ENCODE measurements at places on chromosomes 3 and 15.

DNA sequence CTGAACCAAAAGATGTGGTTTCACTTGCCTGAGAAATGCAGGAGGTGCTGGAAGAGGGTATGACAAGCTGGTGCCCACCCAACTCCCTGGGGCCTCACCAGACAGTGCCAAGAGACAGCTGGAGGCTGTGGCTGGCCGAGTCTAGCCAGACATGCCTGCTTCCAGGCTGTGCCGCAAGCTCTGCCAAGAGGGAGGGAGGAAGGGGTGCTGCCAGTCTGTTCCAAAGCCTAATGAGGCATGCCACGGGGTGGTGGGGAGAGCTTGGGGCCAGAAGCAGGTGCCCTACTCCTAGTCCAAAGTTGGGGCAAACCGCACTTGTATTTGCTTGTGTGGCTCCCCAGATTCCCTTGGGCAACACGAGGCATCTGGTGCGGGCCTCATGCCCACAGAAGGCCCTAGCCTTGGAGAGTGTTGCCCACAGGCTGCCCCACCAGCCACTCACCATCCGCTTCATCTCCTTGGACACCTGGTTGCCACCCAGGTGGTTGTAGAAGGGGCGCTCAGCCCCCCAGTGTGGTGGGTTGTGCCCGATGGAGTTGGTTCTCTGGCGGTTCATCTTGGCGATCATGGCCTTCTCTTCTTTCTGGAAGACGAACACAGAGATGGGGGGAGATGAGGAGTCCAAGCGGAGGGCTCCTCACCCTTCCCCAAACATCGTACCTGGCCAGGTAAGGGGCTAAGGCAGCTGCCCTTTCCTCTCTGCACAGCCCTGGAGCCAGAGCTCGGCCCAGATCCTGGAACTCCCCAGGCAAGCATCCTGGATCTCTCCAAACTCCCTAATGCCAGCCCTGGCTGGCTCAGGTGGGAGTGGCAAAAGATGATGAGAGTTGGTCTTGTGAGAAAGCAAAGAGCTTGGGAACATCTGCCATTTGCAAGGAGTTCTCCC, 123.4 kb downstream of the SEC22A start:
- DNase-seq = no peak

DNA sequence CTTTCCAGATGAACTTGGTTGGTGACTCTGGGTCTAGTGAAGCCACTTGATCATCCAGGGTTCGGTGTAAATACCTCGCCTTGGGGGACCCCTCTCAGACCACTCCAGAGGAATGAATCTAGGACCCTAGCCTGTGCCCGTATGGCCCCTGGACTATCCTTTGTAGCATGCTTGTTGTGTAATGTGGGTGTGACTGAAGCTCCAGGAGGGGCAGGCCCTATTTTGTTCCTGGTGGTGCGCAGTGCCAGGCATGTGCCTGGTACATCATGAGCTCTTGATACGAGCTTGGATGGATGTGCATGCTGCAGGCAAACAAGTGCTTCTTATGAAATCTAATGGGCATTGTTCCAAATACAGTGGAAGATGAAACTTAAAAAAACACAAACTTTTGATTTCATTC, 82.8 kb downstream of the EBLN2 start:
- no peak for DNase-seq

- DNase-seq = no peak
Measured at GRCh38 chr3:107993771-107994170, 97.1 kb downstream of the CD47 start.

- DNase-seq = no peak
Measured at GRCh38 chr15:45287390-45287956, 35.4 kb downstream of the SLC28A2 start.

DNA sequence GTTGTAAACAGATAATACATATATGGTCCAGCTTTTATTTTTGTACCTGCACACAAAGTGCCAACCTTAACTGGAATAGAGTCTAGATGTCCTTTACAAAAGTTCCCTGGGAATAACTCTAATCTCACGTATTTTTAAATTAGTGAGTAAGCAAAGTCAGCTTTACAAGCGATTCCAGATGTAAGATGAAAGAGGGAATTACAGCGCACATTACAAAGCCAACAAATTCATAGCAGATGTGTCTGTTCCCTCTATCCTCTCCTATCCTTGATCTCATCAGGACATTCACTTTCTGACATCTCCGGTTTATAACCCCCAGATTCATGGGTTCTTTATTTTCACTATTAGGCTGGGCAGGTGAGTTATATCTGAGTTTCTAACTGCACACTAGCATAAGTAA, 406.8 kb upstream of the ZNF385D start:
- no peak for DNase-seq

GRCh38 chr3:72797773-72798543, 50.3 kb downstream of the SHQ1 start:
- DNase-seq = no peak

DNA sequence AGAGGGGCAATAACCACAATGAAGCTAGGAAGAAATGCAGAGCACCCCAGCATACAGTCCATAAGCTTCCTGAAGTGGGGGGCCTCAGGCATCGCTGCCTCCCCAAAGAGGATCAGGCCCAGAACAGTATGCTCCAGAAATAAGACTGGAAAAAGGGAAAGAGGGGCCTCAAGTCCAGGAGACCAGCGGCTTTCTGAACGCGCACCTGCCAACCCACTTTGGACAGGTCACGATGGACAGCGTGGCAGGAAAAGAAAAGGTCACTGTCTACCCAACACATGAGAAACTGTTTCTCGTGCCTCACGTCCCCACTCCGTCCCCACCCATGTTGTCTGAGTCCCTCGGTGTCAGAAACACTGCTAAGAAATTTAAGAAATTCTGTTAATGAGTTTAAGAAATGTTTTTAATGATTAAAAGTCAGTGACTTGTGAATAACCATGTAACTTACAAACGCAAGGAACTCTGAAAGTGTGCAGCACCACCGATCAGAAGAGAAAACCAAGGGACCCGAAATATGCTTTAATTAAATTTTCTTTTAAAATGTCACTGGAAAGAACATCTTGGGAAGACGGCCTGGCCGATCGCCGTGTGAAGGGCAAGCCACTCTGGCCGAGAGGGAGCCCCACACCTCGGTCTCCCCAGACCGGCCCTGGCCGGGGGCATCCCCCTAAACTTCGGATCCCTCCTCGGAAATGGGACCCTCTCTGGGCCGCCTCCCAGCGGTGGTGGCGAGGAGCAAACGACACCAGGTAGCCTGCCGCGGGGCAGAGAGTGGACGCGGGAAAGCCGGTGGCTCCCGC, 1.7 kb upstream of the PPARG start:
- peak; percentile 46 for DNase-seq

GRCh38 chr3:150105886-150106612, 135.4 kb upstream of the PFN2 start:
- DNase-seq = no peak

DNA sequence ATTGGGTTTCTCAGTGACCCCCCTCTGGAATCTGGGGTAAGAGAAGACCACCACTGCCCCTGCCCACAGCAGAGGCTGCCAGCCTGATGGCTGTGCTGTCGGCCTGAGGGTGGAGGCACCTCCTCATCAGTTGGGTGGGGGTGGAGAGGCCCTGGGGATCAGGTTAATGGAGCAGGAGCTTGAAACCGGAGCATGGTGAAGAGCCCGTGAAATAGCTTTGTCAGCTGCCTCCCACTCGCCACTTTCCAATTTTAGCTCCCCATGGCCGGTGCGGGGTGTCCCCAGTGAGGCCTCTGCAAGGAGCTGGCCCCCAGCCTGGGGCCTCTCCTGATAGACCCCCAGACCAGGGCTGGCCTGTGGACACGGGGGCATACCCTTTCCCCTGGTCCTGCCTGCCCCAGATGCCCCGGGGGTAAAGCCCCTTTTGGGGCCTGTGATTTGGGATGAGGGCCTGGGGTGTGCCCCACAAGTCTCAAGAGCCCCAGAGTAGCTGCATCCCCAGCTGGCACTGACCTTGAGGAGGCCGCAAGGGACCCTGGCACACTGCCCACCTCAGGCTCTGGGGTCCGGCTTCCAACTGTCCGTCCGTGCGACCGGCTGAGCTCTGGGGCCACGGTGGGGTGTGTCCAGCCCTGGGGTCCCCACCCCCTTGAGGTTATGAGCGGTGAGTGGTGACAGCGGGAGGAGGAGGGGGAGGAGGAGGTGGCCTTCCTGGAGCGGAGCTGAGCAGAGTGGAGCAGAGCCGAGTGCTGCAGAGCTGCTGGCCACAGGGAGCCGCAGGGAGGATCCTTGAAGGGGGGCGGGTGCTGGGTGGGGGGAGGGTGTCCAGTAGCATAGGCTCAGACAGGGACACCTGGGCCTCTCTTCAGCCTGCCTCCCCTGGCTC, at the start of gene HHATL:
TSS of gene HHATL (minus strand) at position 733 of the 886 bp plus-strand sequence. CDS start 1,972 bp downstream, outside the sequence.
- DNase-seq = no peak

GRCh38 chr3:149588909-149589308, 68.9 kb downstream of the WWTR1 start:
- no peak for DNase-seq

DNA sequence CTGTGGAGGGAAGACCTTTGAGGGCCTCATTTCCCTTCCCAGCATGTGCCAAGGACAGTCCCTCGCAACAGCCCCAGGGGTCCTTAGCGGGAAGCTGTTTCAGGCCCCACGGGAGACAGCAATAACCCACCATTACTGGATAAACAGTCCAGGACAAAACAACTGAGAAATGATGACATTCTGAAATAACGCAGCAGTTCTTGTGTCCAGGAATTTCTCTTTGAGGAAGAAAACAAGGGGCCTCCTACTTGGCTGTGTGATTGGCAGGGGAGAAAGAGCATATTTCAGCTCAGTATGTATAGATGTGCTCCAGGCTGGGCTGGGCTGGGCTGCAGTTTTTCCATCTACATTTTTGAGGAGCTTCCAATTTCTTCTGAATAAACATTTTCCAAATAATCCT, 82.2 kb upstream of the THBS1 start:
- DNase-seq = no peak

DNA sequence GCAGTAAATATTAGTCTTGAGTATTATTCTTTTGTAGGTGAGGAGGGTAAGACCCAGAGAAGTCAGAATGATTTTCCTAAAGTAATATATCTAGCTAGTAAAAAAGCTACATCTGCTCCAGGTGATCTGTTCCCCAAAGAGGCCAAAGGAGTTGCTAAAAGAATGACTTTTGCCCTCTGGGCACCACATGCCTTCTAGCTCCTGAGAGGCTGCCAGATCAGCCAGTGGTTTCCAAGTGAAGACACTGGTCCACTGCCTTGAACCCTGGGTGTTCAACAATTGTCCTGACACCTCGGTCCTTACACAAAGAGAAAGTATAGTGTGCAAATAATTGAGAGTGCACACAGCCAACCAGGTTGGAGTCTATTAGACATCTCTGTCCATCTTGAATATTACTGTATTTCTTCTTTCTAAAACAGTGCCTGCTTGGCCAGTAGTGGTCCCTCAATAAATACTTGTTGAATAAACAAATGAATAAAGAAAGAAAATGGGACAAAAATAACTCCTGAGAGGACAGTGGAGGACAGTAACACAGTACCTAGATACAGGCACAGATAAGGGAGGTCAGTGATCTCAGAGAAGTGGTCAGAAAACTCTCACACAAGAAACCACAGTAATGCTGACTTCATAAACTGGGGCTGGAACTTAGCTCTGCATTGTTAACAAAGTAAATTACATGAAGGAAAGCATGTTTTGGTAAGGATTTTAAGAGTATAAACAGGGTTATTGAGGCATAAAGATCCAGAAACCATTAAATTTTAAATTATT, 56.6 kb upstream of the CSTA start:
- DNase-seq = no peak

DNA sequence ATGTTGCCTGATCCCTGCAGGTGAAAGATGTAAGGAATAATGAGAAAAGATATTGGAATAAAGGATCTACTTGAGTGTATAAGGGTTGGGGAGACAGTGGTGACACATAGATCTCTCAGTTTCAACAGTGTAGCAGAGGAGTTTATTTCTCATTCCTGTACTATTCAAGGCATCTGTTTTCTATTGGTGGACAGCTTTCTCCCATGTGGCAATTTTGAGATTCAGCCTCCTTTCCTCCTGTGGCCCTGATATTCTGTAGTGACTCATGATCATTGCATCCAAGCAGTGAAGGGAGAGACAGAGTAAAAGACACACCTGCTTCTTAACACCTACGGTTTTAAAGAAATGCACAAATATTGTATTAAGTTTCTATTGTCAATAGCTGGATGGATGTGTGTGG, 327.6 kb downstream of the GRM7 start:
- DNase-seq = no peak

- no peak for DNase-seq
Measured at GRCh38 chr15:66222273-66223198, 31.0 kb downstream of the MEGF11 start.

DNA sequence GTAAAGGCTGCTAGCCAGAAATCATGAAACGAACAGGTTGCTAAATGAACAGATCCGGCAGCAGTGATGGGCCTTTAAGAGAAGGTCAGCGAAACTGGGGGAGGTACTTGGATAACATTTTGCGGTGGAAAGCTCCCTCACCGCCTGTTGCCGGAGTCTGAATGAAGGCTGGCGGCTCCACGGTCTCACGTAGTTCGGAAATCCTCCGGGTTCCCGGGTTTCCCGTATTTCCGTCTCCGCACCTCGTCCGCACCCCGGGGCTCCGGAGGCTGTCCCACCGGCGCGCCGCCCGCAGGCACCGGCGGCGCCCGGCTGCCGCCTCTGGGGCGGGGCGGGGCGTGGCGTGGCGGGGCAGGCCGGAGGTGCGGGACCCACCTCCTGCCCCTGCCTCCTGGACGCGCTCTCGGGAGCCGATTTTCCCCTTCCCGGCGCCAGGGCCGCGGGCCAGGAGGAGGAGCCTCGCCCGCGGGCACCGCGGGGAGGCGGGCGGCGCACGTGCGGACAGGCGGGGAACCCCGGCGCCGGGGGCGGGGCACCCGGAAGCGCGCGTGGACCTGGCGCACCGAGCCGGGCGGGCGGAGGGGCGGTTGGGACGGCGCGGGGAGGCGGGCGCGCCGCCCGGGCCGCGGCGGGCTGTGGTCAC, at the start of gene ZDHHC23:
TSS of gene ZDHHC23 (plus strand) at position 642 of the 643 bp plus-strand sequence. CDS start 790 bp downstream, outside the sequence.
- DNase-seq = peak; percentile 78

DNA sequence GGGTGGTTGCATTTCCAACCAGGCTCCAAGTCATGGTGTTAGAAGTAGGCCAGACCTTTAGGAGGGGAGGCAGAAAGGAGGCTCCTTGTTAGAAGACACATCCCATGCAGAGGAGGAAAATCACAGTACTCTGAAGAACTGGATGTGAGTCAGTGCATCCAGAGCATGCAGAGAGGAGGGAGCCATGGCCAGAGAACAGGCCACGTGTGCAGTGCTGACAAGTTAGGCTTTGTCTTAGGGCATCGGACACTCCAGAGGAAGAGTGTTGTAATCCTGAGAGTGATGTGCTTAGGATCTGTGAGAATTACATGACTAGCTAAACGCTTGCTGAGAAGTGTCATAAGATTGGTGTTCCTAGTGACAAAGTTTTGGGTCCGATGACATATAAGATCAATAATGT, 456.5 kb upstream of the THRB start:
- DNase-seq = no peak

- no peak for DNase-seq
Measured at GRCh38 chr15:92001307-92001706, 147.8 kb downstream of the SLCO3A1 start.

- DNase-seq = no peak
Measured at GRCh38 chr15:80712956-80713355, 17.8 kb downstream of the ABHD17C start.

DNA sequence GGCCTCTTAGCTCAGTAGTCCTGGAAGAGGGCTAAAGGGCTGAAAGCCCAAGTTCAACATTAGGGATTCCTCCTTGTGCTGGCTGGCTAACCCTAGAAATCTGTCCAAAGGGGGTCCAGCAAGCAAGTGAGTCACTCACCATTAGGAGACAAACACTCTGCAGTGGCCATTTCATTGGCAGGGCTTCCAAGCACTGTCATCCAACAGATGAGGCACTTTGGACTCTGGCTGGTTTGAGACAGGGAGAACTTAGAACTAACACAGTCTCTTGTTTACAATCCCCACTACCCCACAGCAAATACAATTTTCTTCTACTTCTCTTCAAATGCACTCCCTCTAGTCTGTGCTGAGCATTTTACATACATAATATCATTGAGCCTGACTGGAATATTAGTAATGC, 10.1 kb upstream of the WNT5A start:
- DNase-seq = no peak

Data from HEK293T (cell line).